ENCODE measurements at places on chromosomes 1 and 21.

GRCh38 chr1:90706437-90707362, 10.4 kb downstream of the BARHL2 start:
- no peak for DNase-seq

- DNase-seq, result no peak
Observed at GRCh38 chr1:59509341-59509875, 212.5 kb downstream of the FGGY start.

- no peak for DNase-seq
Observed at GRCh38 chr1:192564099-192564498, 11.5 kb upstream of the RGS1 start.

GRCh38 chr1:155990005-155990739, 11.8 kb upstream of the ARHGEF2 start:
- DNase-seq, result no peak

DNA sequence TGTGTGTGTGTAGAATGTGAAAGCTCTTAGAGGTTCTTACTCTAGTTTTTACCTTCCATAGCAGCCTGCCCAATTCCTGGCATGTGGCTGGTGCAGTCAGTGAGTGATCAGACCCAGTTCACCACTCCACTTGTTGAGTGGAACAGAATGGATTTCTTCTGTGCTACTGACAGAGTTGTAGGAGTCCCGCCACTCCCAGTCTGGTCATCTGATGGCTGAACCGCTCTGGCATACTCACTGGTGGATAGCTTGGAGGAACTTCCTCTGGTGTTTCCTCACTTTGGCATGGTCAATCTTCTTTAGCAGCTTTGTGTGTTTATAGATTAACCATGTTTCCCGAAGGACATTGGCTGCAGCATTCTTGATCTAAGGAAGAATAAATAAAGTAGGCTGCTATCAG, 106.7 kb upstream of the ADAR start:
- no peak for DNase-seq

- DNase-seq, result no peak
Observed at GRCh38 chr1:108831225-108831624, 25.7 kb downstream of the AKNAD1 start.

Data from head of caudate nucleus (tissue), 42 donors.